Cortex of kidney (tissue), 1 donor: ENCODE measurements at places on chromosomes 1 and 21.

GRCh38 chr1:236602171-236602570, 2.1 kb downstream of the HEATR1 start:
- DNase-seq: no peak

GRCh38 chr1:204268101-204268500, 54.3 kb upstream of the GOLT1A start:
- DNase-seq: no peak

DNA sequence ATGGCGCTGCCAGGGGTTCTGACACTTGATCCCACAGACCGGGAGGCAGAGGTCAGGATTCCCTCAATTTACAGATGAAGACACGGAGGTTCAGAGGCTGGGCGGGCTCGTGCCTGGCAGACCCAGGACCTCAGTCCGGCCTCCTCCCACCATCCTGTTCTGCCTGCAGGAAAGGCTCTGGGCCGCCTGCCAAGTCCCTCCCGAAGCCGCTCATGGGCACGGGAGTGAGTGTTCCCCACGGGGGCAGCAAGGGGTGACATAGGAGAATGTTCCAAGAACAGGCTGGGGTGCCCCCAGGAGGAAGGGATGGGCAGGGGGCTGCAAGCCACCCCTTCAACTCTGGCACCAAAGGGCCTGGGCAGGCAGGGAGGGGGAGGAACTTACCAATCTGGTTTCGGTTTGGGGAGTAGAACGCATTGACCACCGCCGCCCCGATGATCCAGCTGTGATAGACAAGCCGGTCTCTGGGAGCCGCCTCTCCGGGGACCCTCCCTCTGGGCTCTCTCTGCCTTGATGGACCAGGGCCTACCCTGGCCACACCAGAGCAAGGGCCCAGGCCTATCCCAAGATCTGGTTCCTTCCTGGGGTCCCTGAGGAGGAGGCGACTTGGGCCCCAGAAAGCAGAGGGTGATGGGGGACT, 7.5 kb downstream of the PRXL2B start:
- DNase-seq: no peak

DNA sequence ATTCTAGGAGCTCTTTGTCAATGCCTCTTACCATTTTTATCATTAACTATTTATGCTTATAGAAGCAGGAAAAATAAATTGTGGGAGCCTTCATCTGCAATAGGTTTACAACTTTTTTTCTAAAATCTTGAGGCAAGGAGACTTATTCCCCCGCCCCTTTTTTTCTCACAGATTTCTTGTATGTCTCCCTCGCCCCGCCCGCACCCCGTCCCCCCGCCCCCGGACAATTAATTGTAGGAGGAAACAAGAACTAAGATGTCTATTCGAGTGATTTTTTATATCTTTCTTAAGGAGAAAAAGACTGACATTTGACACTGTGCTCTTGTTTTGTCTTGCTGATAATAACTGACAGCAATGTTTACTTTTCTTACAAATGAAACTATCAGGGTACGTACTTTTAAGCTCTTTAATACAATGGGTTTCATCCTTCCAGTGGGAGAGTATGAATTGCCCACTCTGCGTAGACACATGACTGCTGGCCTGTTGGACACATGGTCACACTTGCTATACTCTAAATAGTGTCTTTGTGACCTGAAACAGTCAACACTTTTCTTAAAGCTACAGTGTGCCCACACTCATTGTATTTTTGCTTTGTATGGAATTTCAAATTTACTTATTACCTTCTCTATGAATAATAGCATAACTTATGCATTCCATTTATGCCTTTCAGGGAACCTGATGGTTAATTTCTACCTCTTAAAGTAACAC, 1.5 kb upstream of the IVNS1ABP start:
- no peak for DNase-seq

DNA sequence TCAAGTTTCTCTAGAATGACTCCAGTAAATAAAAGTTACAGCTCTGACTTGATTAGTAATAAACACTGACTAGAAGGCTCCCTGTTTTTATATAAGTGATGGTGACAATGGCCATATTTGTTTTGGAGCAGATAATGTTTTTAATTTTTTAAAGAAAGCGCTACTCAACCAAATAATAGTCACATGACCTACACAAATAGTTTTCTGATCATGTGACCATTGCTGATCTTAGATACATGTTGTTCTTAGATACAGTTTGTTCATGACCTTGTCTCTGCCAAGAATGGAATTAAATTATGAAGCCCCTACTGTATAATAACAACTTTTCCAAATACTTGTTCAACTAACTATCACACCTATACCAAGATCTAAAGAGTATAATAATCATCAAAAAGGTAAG, 22.3 kb upstream of the CLDN8 start:
- no peak for DNase-seq

- DNase-seq: no peak
These were observed 12.7 kb upstream of the CPLANE2 start for GRCh38 chr1:16249596-16250241.

GRCh38 chr1:205326812-205327466, 5.4 kb upstream of the NUAK2 start:
- DNase-seq: no peak

GRCh38 chr1:164575356-164575886, 16.4 kb downstream of the PBX1 start:
- DNase-seq: no peak
